NK-92 treated with Interleukin-12 subunit alpha and Interleukin-12 subunit beta, amount 100 ng/mL, for 24 hours (cell line): ENCODE measurements at places on chromosomes 12 and 14.

DNA sequence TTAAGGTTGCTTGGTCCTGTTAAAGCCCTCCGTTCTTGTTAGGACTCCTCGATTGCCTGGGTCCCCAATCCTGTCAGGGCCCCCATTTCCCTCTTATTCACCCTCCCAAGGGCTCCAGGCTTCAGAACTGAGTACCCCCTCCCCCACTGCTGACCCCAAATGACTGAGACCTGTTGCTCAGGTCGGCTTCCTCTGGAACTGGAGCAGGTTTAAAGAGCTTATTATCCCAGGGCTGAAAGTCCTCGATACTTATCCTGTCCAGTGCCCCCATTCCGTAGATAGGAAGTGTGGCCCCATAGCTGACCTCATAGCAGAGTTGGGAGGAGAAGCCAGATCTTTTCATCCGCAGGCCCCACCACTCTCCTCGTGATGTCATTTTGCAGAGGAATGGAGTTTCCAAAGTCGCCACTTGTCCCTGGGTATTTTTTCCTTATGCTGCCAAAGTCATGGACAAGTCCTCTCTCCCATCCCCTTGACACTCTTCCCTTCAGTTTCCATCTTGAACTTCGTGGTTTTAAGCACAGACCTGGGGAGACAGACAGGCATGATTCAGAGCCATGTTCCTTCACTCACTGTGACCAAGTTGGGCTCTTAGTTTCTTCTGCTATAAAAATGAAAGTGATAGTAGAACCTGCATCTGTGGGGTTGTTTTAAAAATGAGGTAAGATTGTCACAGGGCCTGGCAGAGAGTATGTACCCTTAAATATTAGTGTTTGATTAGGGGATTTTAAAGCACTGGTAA lies 1.2 kb downstream of the USP30 start:
- no peak for DNase-seq

DNA sequence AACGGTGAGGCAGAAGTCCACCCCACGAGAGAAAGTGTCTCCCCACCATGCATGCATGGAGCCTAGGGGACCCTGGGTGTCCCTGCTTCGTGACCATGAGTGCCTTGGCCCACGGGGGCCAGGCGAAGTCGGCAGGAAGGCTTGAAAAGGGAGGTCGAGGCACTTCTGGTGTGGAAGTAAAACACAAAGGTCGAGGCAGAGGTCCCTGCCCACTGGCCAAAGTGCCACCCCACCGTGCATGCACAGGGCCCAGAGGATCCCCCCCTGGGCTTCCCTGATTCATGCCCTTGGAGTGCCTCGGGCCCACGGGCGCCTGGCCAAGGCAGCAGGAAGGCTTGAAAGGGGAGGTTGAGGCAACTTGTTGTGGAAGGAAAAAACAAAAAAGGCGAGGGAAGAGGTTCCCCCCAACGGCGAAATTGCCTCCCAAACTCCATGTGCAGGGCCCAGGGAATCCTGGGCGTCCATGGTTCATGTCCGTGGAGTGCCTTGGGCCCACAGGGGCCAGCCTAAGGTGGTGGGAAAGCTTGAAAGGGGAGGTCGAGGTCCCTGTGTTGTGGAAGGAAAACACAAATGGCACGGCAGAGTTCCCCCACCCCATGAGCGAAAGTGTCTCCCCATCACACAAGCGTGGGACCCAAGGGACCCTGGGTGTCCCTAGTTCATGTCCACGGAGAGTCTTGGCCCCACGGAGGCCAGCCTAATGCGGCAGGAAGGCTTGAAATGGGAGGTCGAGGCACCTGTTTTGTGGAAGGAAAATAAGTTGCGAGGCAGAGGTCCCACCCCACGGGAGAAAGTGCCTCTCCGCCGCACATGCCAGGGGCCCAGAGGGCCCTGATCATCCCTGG lies 372.1 kb downstream of the ALG10 start:
- DNase-seq = no peak

- DNase-seq = peak; percentile 16
Measured at GRCh38 chr12:54411391-54412241, 7.5 kb downstream of the ITGA5 start.

GRCh38 chr12:31298922-31299321 lies 27.0 kb downstream of the SINHCAF start:
- DNase-seq = no peak

GRCh38 chr12:118336123-118336522 lies 36.6 kb downstream of the TAOK3 start:
- no peak for DNase-seq

DNA sequence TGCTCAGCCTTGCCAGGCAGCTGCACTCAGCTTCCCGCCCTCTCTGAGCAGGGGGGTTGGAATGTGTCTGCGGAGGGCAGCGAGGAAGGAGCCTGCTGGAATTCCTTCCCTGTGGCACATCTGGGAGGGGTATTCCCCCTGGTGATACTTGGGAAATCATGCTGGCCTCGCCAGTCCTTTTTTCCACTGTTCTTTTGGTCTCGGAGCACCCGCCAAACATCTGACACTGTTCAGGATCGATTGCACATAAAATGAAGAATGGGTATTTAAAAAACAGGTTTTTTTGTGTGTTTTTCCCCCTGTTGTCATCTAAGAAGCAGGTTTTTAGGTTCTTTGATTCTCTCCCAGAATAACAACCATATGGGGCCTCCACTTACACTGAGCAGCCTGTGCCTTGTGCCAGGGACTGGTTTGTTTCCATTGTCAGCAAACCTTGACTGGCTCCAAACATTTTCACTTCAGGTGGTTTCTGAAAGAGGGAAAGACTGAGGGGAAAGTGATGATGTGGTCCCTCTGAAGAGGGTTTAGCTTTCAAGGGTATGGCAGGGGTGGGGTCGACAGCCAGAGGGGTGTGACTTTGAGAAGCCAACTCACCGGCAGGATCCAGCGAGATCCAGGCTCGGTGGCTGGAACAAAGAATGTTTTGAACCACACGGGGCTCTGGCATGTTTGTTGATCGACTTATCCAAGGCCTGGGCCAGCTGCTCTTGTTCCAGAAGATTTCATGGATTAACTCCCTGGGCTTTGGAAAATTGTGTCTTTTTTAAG lies 215.1 kb downstream of the CACNA1C start:
- no peak for DNase-seq

GRCh38 chr14:95141684-95142083 lies 15.6 kb downstream of the DICER1 start:
- no peak for DNase-seq

- no peak for DNase-seq
Measured at GRCh38 chr12:66055837-66056319, 74.7 kb downstream of the LLPH start.

DNA sequence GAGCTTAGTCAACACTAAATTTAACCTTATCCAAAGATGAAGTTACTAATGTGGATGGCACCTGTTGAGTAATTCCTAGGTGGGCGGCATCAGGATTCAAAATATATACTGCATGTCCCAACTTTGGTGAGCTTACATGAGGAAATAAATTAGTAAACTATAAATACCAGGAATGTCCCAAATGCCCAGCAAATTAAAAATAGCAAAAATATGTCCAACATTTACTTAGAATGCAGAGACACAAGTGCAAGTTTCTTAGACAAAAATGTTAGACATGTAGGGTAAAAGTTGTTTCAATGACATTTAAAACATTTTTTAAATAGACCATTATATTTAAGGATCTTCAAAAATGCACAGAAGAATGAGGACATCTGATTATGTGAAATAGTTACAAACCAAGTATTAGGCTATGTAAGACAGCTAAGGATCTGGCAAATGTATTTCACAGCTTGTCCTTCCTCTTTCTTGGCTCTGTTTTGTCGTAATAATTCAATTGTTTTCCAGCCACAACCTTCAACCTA lies 115.9 kb downstream of the NAV3 start:
- DNase-seq = no peak
